Amniotic epithelial cell (primary cell): ENCODE measurements at places on chromosomes 16 and 17.

DNA sequence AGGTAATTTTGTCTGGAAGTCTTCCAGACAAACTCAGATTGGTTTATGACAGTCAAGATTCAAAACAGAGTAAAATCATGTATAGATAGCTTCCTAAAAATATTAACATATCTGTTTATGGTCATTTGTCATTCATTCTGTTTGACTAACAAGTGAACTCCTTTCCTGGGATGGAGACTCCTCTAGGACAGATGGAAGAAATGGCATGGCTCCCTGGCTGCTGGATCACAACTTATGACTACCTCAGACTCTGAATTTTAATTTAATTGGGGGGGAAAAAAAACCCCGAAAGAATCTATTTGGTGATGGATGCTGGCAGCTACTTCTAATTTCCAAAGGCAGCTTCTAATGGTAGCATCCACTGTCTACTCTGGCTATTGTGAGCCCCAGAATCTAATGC, 34.6 kb downstream of the PHLPP2 start:
- DNase-seq = no peak

GRCh38 chr16:29686740-29687332, 7.9 kb downstream of the QPRT start:
- DNase-seq = no peak

DNA sequence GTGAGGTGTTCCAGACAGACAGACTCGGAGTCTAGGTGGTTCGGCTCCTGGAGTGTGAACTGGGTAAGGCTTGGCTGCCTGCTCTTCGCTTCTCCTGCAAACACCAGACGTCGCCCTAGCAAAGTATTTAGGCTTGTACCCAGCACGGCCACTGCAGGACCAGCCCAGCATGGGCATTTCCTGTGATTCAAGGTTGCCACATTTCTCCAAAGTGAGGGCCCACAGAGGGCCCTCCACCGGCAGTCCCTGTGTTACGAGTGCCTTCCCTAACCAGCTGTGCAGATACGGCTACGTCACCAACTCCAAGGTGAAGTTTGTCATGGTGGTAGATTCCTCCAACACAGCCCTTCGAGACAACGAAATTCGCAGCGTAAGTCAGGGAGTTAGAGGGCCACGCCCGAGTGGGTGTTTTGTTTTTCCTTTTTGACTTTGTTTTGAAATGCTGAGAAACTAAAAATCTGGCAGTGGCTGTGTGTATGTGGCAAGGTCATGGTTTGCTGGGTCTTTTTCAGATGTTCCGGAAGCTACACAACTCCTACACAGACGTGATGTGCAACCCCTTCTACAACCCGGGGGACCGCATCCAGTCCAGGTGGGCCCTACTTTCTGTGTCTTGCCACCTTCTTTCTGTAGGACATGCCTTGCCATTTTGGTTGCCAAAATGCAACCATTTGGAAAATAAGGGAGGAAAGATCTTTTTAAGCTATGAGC, 2.6 kb downstream of the TRAPPC2L start:
- no peak for DNase-seq

DNA sequence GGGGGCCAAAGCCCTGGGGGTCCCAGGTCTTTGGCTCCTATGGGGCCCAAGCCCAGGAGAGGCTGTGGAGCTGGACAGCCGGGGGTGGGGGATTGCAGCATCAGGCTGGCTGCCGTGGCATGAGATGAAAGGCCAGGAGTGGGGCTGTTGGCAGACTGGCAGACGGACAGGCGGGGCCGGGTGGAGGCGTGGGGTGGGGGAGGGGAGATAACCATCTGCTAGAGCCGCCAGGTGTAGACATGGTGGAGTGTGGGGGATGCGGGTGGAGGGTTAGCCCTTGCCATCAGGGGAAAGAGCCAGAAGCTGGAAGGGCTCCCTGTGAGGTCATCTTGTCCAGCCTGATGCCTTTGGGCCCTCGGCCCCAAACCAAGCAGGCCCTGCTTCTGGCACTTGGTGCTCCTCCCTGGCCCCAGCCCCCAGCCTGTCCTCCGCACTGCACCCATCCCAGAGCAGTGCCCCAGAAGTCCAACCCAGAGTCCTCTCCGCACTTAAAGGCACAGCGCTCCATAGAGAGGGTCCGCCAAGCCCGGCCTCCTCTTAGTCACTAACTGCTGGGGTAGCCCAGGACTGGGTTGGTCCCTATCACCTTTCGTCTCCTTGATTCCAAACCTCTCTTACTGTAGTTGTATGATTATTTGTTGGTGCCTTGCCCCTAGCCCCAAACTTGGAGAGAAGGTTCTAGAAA, 33.3 kb upstream of the DLX4 start:
- DNase-seq = no peak

DNA sequence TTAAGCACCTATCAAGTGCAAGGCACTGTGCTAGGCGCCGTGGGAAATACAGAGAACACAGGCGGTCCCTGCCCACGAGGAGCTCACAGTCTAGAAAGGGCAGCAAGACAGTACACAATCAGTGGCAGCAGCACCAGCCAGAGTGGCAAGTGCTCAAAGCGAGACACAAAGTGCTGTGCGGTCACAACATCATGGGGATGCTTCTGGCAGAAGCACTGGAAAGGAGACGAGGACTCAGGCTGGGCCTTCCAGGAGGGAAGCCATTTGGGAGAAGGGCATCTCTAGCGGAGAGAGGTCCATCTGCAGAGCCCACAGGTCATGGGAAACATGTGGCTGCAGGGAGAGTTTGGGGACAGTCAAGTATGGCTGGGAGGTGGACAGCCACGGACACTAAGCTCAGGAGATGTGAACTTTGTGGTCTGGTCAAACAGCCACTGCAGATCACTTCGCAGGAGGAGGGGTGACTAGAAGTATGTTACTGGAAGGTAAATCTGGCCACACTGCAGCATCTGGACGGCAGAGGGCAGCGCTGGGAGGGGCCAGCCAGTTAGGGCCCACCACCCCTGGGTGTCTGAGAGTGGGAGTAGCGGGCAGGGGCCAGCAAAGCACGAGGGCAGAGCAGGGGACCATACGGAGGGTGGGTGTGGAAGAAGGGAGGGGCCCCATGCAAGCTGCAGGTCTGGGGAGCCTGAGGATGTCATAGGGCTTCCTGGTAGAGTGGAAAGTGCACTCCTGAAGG, 71.1 kb downstream of the N4BP1 start:
- DNase-seq = no peak

DNA sequence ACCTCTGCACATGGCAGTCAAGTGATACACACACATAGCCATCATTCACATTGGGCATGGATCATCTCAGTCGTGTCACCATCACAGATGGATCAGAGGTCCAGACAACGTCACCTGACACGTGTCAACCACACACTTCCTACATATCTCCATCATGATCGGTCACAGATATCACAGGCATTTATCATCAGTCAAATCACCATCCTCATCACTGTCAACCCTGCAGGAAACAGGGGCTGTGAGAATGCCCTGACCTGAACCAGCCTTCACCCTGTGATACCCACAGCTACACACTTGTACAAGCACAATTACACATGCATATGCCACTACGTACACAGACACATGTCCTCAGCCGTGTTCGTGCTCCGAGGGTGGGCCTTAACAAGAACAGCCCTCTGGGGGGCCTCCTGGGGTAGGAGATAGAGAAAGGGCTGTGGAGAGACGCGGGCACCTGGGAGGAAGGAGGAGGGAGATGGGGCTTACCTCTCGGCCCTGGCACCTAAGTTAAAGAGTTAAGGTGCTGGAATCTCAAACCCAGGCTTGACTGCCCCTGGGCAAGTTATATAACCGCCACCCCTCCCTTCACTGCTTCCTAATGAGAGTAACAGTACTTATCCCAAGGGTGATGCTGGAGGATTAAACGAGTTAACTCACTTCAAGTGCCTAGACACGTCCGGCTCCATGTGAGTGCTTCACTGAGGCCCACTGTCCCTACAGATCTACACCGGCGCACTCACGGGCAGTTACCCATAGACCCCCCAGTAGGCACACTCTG, 1.1 kb downstream of the SLC12A4 start:
- DNase-seq = no peak

GRCh38 chr16:17327664-17328335, 143.0 kb downstream of the XYLT1 start:
- no peak for DNase-seq

GRCh38 chr17:5943982-5944381, 126.2 kb upstream of the WSCD1 start:
- no peak for DNase-seq

DNA sequence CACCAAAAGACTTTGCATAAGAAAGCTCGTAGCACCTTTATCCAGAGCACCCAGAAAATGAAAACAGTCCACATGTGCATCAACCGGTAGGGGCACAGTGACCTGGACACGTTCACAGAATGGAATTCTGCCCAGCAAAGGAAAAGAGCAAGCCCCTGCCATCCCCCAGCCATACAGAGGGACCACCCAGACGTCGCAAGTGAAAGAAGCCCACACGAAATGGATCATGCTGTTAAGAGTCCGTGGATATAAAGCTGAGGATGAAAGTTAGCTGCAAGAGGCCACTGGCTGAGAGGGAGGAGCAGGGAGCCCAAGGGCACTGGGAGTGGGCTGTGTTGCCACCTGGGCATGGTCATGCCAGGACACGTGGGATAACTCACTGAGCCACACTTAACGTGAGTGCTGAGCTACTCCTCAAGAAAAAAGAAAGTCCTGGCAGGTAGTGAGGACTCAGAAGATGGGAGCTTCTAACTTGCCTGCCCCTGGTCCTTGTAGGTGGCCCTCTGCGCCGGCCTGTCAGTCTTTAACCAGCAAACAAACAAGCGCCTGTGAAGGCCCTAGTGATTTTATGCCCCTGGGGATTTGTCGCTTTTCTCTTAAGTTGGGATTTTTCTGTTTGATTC, 190.7 kb downstream of the C16orf95 start:
- no peak for DNase-seq

DNA sequence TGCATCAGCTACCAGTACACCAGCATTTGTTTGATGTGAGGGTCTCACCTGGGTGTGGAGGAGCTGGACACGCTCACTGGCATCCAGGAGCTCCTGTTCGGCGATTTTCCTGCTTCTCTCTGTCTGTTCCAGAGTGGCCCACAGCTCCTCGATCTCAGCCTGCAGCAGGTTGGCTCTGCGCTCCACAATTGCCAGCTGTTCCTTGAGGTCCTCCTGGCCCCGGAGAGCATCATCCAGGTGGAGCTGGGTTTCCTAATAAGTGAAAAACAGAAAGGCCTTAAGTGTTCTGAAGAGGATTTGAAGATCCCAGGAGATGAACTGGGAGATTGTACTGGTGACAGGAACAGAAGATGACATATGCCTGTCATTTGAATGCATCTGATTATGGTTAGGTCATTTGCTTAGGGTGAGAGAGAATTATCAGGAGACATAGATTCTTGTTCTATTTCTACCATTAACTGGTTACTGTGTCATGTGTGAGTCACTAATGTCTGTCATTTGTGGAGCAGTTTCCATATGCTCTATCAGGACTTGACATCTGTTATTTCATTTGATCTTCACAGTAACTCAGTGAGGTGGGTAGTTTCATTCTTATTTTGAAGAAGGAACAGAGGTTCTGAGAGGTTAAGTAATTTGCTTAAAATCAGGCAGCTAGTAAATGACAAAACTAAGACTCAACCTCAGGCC, 21.5 kb upstream of the MYH13 start:
- no peak for DNase-seq

DNA sequence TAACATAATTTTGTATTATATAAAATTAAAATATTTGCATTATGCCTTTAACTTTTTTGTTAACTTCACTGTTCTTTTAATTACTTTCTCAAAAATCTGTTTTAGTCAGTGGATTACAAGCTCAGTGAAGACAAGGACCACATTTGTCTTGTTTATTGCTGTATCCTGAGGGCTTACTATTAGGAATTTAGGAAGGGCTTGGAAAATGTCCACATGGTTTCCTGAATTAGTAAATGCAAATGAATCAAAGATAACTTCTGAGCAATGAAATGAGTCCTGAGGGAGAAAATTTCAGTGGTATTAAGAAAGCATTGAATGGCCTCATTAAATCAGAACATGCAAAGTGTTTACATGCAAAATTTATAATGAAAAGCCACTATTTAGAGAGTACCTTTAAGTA, 1293.2 kb upstream of the GOT2 start:
- no peak for DNase-seq

GRCh38 chr16:84416407-84417321, 48.3 kb downstream of the ATP2C2 start:
- DNase-seq = no peak

- DNase-seq = no peak
Measured at GRCh38 chr17:56583772-56584171, 9.7 kb upstream of the NOG start.

GRCh38 chr16:73028263-73028662, 19.7 kb downstream of the ZFHX3 start:
- no peak for DNase-seq
